HCT116 (cell line): ENCODE measurements at places on chromosomes 16 and 17. TPM values are rescaled to one million over a fixed set of nuclear protein-coding genes. Genes with fewer than 3 reads are reported as not detected.

Gene CRISPLD2
- 4.6 TPM for total RNA-seq

DNA sequence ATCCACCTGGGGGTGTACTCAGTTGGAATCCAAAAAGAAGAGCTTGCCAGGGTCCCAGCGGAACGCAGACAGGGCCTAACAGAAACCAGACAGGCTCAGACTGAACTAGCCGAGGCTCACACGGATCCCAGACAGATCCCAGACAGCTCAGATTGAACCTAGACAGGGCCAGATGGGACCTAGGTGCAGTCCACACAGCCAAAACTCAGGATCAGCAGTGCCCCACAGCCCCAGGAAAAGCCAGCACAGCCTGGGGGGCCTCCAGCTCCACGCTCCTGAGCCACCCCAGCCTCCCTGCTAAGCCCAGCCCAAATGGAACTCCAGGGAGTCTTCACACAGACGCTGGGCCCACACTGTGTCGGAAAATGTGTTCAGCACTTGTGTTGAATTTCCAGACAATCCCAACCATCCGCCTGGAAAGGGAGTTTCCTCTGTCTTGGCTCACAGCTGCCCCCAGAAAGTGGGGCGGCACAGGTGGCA is 7.5 kb downstream of the STX1B start:
- no peak overlapping the region for H3K4me3 ChIP-seq
- no peaks in the 10 kb centered on the region for H3K36me3 ChIP-seq
- no peaks in the 10 kb centered on the region for H3K27me3 ChIP-seq
- DNase-seq, result no peak
- H3K4me1 ChIP-seq, result peaks cover 22% of the 10 kb centered on the region
- no peak overlapping the region for H3K27ac ChIP-seq

GRCh38 chr17:78433013-78433727 is 54.7 kb downstream of the PGS1 start:
- H3K27me3 ChIP-seq, result no peaks in the 10 kb centered on the region
- H3K36me3 ChIP-seq, result no peaks in the 10 kb centered on the region
- H3K4me3 ChIP-seq, result no peak overlapping the region
- DNase-seq, result no peak

Gene ORMDL3
- 46.9 TPM for total RNA-seq

- H3K36me3 ChIP-seq, result no peaks in the 10 kb centered on the region
- no peak overlapping the region for H3K4me3 ChIP-seq
- no peaks in the 10 kb centered on the region; the same call in 1 of the 2 replicates for H3K27me3 ChIP-seq
- no peaks in the 10 kb centered on the region for H3K4me1 ChIP-seq
Observed at GRCh38 chr16:57966204-57966771, 4.6 kb downstream of the CNGB1 start.
